ENCODE measurements at places on chromosomes 5 and 9.

DNA sequence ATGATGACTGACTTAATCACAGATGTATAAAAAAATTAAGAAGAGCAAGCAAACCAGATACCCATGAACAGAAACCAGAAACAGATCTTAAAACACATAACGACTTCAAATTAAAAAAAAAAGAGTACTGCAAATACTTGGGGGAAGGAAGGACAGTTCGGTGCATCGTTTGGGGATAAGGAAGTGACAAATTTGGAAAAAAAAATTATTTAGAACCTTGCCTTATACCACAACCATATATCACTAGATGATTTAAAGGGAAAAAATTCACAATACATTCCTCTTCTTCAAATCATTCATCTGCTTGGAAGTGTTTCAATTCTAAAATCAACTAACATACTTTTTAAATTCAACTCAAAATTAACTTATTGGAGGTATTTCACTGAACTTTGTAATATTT is 1038.6 kb upstream of the DMAC1 start:
- H3K4me1 ChIP-seq, result no peaks in the 10 kb centered on the region
- no peak for DNase-seq
- no peaks in the 10 kb centered on the region for H3K36me3 ChIP-seq

- no peaks in the 10 kb centered on the region for H3K27me3 ChIP-seq
- H3K36me3 ChIP-seq, result no peaks in the 10 kb centered on the region
- H3K4me1 ChIP-seq, result no peaks in the 10 kb centered on the region
- no peak overlapping the region for H3K4me3 ChIP-seq
These were observed 29.7 kb upstream of the EFNA5 start for GRCh38 chr5:107700481-107700880.

- H3K27ac ChIP-seq, result no peak overlapping the region
- peaks cover 6% of the 10 kb centered on the region for H3K36me3 ChIP-seq
- no peak overlapping the region for H3K4me3 ChIP-seq
- no peaks in the 10 kb centered on the region for H3K4me1 ChIP-seq
These were observed 29.9 kb downstream of the SPACA9 start for GRCh38 chr9:132908635-132909034.

DNA sequence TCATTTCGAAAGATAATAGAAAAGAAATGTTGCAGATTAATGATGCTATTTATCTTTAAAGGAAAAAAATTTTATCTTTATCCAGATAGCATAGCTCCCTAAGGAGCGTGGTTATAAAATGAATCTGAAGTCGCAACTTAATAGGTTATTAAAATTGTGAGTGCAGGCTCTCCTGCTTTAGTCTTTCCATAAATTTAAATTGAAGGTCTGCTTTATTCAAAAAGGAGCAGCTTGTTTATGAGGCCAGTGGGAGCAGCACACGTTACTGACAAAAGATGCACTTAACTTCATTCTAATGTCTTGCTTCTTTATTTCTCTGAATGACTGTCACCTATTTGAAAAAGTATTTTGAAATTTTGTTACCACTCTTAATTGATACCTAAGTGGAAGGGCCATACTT is 95.0 kb downstream of the ZCCHC7 start:
- DNase-seq, result no peak
- H3K4me1 ChIP-seq, result no peaks in the 10 kb centered on the region
- H3K27me3 ChIP-seq, result no peaks in the 10 kb centered on the region
- no peak overlapping the region for H3K27ac ChIP-seq
- H3K36me3 ChIP-seq, result no peaks in the 10 kb centered on the region
- no peak overlapping the region for H3K4me3 ChIP-seq

- H3K4me1 ChIP-seq, result no peaks in the 10 kb centered on the region
- DNase-seq, result no peak
- no peak overlapping the region for H3K4me3 ChIP-seq
- H3K27me3 ChIP-seq, result no peaks in the 10 kb centered on the region
- no peak overlapping the region for H3K27ac ChIP-seq
- no peaks in the 10 kb centered on the region for H3K36me3 ChIP-seq
These were observed 31.4 kb upstream of the SELENOP start for GRCh38 chr5:42842921-42843641.

DNA sequence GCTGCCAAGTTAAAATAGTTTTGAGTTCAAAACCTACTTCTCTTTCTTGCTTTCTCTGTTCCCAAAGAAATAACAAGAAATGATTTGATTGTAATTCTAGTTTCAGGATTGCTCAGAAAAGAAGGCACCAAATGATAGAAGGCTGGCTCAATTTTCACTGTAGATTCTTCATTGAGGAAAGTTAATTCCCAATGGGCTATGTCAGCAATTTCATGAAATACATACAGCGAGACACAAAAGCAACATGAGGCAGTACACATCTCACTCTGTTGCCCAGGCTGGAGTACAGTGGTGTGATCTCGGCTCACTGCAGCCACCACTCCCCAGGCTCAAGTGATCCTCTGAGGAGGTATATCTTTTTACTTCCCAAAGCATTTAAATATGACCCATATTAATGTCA is 1659.9 kb upstream of the C9orf72 start:
- H3K27ac ChIP-seq, result no peak overlapping the region
- H3K4me3 ChIP-seq, result no peak overlapping the region
- H3K36me3 ChIP-seq, result no peaks in the 10 kb centered on the region

DNA sequence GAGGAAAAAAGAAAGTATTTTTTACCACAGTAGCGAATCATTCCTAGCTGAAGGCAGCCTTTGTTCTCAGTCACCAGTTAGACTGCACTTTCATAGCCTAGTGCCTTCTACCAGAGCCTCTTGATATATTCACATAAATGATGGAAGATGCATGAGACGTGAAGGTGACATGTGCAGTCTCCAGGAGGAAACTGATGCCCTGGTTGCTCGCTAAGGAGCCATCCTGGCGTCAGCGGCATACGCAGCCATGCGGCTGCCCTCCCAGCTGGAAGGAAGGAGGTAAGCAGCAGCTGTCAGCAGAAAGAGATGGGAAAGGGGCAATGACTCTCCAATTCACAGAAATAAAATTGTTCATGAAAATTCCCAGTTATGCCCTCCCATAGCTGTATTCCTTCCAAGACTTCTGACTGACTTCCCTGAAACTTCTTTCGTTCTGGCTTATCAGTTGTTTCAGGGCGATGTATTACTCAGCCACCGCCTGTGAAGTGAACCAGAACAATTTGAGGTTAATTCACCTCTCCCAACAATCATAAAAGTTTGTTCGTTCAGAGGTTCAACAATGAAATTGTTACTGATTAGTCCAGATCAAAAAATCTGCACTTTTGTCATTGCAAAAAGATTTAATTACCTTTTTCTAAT is 331.2 kb downstream of the NR2F1-AS1 start:
- H3K36me3 ChIP-seq, result no peaks in the 10 kb centered on the region
- no peak for DNase-seq
- H3K27ac ChIP-seq, result no peak overlapping the region
- peaks cover 2% of the 10 kb centered on the region for H3K4me1 ChIP-seq
- no peak overlapping the region for H3K4me3 ChIP-seq
- no peaks in the 10 kb centered on the region for H3K27me3 ChIP-seq

Data from mesendoderm (in vitro differentiated cells).